ENCODE measurements at places on chromosomes 12 and 14.
A peak's percentile ranks its signal among the peaks of the same experiment; 100 is the strongest.

- no peak for DNase-seq
Measured at GRCh38 chr12:106269150-106269771, 21.4 kb upstream of the CKAP4 start.

- DNase-seq, result no peak
Measured at GRCh38 chr14:35898217-35898775, 72.2 kb downstream of the BRMS1L start.

GRCh38 chr14:76938092-76938500 lies 90.4 kb downstream of the IRF2BPL start:
- no peak for DNase-seq

- no peak for DNase-seq
Measured at GRCh38 chr12:17076028-17076744, 470.2 kb upstream of the LMO3 start.

GRCh38 chr12:89932954-89933353 lies 224.3 kb upstream of the ATP2B1 start:
- no peak for DNase-seq

DNA sequence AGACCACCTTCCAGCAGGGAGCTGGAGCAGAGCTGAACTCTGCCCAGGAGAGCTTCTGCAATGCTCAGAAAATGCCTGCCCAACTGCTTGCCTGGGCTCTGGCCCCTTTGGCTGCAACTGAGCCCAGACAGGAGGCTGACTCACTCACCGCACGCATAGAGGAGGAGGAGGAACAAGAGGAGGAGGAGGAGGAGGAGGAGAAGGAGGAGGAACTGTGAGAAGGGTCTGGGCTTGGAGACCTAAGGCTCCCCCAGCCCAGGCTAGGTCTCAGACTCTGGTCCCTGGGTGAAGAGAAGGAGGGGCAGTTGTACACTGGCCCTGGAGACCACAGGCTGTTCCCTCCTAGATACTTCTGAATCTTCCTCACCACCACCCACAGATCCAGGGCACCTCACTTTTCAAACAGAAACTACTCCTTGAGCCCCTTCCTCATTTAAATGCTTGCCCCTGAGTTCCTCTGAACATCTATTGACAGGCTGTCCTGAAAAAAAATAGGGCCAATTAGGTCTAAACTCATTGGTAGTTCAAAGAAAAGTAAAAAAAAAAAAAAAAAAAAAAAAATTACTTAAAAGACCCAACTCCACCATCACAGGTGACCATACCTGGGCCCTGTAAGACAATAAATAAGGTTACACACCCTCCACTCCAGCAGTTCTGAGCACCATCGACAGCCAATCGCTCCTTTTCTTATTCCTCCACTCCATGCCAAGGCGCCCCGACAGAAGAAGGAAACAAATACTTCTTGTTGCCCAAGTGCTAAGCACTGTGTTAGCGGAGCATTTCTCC lies 674 bp downstream of the VDR start:
- peak; percentile 60 for DNase-seq

GRCh38 chr12:127052511-127053232 lies 1214.3 kb upstream of the TMEM132C start:
- DNase-seq, result no peak

DNA sequence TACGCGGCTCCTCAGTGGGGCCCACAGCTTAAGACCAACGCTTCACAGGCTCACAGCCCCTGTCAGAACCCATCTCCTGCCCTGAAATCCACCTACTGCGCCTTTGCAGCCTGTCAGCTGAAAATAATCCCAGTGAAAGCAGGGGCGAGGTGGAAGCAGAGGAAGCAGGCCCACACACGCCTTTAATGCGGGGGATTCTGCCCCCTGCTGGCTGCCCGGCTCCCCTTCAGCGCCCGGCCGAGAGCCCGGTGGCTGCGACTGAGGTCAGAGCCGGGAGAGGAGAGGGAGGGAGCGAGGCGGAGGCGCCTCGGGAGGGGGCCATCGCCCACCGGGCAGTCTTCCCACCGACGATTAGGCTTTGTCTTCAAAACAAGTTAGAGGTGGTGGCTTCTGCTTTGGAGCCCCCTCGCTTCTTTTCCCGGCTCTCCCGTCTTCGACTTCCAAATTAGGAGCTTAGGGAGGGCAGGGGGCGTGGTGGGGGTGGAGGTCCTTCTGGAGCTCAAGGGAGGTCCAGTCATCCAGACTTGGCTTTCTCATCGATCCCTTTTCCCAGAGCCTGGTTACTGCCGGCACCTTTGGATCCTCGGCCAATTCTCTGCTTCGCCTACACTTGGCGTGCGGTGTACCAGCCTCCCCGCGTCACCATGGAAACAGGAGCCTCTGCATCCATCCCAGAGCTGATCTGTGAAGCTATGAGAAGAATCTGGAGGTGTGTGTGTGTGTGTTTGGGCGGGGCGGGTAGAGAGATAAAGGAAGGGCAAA lies 25.2 kb upstream of the RND1 start:
- DNase-seq, result peak; percentile 59

DNA sequence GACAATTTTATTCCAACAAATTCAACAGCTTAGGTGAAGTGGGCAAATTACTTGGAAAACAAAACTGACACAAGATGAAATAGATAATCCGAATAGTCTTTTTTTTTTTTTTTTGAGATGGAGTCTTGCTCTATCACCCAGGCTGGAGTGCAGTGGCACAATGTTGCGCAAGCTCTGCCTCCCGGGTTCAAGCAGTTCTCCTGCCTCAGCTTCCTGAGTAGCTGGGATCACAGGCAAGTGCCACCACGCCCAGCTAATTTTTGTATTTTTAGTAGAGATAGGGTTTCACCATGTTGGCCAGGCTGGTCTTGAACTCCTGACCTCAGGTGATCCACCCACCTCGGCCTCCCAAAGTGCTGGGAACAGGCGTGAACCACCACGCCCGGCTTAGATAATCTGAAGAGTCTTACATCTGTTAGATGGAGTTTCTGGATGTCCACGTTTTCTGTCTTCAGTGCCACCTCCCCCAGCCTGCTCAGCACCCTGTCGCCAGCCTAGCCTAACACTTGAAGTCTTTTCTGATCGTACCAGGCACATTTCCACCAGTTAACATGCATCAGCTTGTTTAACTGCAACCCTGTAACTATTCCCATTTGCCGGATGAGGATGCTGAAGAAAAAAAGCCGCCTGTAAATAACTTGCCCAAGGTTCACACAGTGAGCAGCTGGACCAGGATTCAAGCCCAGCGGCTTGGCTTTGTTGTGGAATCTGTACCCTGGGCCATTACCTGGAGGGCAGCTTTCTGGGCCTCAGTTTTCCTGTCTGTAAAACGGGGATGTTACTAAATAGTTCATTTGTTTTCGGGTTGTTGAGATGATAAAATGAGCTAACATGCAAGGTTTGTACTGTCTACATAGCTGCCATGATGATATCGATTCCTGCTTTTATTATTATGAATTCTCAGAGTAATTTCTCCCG lies 26.4 kb downstream of the FBRSL1 start:
- no peak for DNase-seq

GRCh38 chr12:125053821-125054220 lies 11.4 kb upstream of the AACS start:
- no peak for DNase-seq

DNA sequence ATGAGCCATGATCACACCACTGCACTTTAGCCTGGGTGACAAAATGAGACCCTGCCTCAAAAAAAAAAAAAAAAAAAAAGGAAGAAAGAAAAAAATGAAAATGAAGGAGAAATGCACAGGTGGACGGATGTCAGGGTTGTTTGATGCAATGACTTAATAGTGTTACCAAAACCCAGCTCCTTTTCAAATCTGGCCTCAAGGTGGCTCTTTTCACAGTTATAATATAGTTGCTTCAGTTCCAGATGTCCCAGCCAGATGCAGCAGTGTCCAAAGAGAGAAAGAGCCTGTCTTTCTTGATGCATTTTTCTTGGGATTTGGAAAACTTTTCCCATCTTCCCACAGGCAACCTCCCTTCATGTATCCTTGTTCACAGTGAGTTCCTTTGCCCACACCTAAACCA lies 36.5 kb downstream of the KCNMB4 start:
- no peak for DNase-seq

DNA sequence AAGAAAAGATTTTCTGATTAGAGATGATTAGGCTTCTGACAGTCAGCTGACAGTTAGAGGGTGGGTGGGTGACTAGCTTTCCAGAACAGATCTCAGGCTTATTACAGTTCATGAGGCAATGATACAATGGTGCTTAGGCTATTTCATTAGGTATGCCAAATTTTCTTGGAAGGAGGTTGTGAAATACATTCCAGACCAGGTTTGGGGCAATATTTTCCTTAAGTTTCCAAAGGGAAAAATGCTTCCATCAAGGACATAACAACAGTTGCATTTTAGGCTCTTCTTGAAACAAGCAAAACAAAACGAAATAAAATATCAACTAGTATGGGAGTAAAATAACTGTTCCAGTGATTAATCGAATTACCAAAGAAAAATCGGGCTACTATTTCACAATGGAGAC lies 59.3 kb upstream of the CNTN1 start:
- DNase-seq, result no peak

GRCh38 chr14:44497148-44497547 lies 9.9 kb downstream of the FSCB start:
- DNase-seq, result no peak

- no peak for DNase-seq
Measured at GRCh38 chr12:69254046-69254445, 14.7 kb downstream of the CPSF6 start.

DNA sequence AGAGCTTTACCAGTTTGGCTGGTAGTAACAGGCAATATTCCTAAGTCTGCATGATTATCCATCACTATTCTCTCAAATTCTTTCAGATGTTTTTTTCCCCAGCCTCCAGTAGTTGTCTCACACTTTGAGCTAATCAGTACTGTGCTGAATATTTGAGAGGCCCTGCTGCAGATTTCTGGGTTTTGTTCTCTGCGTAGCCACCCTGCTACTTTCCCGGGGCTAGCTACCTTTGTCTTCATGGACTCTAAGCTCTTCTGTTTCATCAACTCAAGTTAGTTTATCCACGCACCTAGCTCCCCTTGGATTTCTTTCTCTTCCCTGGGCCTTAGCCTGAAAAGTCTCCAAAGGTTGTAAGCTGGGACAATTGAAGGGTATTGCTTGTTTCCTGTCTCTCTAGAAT lies 73.0 kb downstream of the FUT8 start:
- no peak for DNase-seq

DNA sequence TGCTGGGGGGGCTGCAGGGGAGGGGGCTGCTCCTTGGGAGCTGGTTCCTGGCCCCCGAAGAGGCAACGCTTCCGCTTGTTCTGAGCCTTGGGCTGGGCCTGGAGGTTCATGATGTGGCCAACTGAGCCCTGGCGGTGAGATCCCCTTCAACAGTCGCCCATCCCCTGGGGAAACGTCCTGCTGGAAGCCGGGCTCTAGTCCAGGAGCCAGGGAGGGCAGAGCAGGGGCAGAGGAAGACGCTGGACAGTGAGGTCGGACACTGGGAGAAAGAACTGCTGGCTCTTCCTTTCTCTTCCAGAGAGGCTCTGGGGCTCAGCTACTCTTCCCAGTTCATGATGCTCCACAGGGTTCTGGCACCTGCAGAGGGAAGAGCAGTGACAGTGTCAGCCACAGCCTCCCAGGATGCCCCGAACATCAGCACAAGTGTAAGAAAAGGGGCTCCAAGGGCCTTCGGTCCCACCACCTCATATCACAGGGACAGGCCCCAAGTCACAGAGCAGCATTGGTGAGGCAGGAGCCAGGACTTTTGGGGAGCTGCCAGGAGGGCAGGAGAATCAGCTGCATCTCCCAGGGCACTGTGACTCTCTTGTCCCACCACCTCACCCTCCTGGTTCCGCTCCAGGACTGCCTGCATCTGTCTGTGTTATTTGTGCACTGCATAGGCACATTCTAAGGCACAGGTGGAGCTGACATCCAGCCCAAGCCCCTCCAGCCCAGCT lies 25.9 kb upstream of the PNMA1 start:
- no peak for DNase-seq

DNA sequence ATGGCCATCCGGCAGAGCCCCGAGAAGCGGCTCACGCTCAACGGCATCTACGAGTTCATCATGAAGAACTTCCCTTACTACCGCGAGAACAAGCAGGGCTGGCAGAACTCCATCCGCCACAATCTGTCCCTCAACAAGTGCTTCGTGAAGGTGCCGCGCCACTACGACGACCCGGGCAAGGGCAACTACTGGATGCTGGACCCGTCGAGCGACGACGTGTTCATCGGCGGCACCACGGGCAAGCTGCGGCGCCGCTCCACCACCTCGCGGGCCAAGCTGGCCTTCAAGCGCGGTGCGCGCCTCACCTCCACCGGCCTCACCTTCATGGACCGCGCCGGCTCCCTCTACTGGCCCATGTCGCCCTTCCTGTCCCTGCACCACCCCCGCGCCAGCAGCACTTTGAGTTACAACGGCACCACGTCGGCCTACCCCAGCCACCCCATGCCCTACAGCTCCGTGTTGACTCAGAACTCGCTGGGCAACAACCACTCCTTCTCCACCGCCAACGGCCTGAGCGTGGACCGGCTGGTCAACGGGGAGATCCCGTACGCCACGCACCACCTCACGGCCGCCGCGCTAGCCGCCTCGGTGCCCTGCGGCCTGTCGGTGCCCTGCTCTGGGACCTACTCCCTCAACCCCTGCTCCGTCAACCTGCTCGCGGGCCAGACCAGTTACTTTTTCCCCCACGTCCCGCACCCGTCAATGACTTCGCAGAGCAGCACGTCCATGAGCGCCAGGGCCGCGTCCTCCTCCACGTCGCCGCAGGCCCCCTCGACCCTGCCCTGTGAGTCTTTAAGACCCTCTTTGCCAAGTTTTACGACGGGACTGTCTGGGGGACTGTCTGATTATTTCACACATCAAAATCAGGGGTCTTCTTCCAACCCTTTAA lies 1.5 kb downstream of the FOXG1 start:
- DNase-seq, result no peak

- no peak for DNase-seq
Measured at GRCh38 chr12:122869207-122869973, 26.5 kb downstream of the VPS37B start.

GRCh38 chr12:68391937-68392336 lies 59.8 kb upstream of the MDM1 start:
- DNase-seq, result no peak

GRCh38 chr14:104871656-104872468 lies 6.8 kb downstream of the CEP170B start:
- no peak for DNase-seq

DNA sequence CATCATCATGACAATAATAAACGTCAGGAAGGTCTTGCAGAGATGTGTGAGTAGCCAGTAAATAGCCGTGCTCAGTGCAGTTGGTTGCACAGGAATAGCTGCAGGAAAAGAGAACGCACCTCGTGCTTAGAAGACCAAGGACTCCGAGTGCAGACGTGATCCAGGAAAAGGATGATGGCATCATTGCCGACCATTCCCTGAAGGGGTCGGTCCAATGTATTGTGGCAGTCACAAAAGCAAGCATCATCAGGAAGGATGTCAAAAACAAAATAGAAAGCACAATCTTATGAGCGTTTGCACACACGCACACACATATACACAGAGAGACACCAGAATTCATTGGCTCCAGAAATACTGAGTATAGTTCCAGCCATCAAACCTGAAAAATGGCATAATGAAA lies 12.8 kb downstream of the DUSP6 start:
- DNase-seq, result no peak

- no peak for DNase-seq
Measured at GRCh38 chr12:56520048-56520447, 1.6 kb upstream of the RBMS2 start.
